Stimulated activated CD8-positive, alpha-beta memory T cell treated with anti-CD3 and anti-CD28 coated beads, Interleukin-2, amount 100 ng/mL, for 1 hour (primary cell): ENCODE measurements at places on chromosomes 4 and X.

DNA sequence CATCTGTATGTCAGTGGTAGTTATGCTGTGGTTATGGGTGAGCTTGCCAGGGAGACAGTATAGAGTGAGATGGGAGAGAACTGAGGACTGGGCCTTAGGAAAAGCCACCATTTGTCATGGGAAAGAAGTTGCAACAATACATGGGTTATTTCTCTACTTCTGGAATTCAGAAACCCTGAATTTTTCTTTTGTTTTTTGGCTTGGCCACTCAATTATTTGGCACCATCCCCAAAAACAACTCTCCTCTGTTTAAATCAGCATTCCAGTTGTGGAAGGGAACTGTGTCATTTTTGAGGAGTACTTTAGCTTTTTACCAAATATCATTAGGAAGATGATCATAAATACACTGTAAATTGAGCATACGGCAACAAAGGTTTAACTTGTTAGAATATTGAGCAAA lies 41.1 kb upstream of the ACSL4 start:
- DNase-seq = no peak

DNA sequence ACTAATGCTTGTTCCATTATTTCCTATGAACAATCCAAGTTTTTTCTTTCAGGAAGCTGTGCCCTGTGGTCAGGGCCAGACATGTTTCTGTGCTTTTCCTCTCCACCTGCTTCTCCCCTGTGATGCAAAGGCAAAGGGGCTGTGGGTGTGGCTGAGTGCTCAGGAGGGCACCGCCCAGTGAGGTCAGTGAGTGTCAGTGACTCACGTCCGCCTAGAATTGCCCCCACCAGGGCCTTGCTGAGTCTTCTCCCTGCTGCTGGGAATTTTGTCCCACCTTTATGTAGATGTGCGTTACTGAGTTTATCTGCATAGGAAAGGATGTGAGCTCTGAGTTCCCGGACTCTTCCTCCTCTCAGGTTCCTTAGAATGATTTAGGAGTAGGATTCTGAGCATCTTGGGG lies 283.2 kb downstream of the DCHS2 start:
- no peak for DNase-seq

DNA sequence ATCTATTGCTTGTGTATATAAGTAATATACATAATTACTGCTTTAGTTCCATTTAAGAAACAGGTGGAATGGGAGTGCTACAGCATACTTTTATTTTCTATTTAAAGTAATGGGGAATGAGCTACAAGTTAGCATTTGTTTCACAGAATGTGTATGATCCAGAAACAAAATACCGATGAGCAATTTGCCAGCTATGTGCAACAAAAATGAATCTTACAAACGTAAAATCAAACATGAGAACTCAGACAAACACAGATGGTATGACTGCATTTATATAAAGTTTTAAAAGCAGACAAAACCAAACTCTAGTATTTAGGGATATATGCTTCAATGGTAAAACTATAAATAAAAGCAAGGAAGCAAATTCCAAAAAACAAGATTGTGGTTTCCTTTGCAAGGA lies 141.7 kb downstream of the PAPSS1 start:
- no peak for DNase-seq

DNA sequence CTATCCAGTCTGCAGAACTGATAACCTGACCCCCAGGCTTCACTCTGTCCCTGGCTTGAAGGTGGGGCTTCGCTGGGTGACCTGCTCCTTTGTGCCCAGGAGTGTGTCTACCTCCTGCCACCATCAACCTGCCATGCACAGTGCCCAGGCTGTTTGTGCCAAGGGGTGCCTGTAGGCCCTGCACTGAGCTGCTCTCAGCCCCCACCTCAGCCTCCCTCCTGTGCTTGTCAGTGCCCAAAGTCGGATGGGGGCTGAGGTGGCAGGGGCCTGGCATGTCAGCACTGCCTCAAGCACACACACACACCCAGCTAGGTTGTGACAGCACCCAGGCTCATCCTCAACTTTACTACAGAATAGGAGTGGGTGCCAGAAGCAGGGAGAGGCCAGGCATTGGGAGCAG lies 23.5 kb downstream of the SPCS3 start:
- no peak for DNase-seq

GRCh38 chr4:1373892-1374705 lies 27.1 kb downstream of the UVSSA start:
- no peak for DNase-seq

DNA sequence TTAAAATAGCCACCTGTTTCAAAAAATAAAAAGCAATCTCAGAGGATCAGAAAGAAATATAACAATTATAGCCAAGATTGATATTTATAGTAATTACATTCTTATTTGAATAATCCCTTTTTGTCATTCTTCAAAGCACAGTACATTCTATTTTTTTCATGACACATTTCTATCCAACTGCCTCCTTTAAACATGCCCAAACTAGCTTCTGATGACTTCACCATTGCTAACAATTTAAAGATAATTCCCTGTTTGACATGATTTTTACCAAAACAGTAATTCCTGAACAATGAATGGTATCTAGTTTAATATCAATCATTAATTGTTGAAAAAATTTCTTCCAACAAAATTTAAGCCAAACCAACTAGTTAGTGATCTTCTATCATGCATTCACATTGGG lies 172.4 kb downstream of the SNCA start:
- no peak for DNase-seq

DNA sequence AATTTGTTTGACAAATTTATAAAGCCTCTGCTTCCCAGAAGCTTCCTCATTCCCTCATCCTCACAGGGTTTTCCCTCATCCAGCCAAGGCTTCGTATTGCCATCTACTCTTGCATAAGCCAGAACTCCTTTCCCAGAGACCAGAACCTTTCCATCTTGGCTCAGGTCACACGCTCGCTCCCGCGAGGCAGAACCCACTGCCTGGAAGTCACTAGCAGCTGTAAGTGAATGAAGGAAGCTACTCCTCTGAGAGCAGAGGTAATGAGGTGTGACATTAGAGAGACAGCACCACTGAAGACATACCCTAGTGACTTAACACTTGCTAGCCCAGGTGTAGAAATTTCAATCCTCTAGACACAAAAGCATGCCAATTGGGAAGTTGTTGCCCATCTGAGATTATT lies 52.5 kb downstream of the LHFPL1 start:
- DNase-seq = no peak

DNA sequence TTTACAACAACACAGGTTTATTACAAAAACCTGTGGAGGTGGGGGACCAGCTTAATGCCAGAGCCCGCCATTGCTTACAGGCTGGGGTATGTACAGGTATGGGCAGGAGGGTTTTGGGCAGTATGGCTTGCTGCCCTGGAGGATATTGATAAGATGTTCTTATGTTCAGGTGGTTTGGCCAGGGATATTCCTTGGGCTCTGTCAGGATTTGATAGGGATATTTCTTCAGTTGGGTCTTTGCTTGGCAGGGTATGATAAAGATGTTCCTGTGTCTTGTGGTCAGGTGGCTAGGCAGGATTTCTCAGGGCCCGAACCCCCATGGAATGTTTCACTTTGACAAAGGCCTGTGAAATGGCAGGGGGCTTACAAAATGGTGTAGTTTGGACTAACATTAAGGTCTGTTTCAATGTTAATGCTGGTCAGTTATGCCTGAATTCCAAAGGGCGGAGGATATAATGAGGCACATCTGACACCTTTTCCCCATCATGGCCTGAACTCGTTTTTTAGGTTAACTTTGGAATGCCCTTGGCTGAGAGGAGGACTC lies 3.1 kb downstream of the MGST2 start:
- DNase-seq = no peak

- no peak for DNase-seq
These were observed 17.4 kb downstream of the GALNT7 start for GRCh38 chr4:173185847-173186510.

- no peak for DNase-seq
These were observed 171.0 kb downstream of the RAPGEF2 start for GRCh38 chr4:159273841-159274240.

- DNase-seq = no peak
These were observed 11.0 kb upstream of the IL3RA start for GRCh38 chrX:1325515-1326116.

- DNase-seq = no peak
These were observed 128.7 kb downstream of the AKAP4 start for GRCh38 chrX:50072110-50072509.

- no peak for DNase-seq
These were observed 17.3 kb downstream of the TSC22D3 start for GRCh38 chrX:107758231-107758766.

DNA sequence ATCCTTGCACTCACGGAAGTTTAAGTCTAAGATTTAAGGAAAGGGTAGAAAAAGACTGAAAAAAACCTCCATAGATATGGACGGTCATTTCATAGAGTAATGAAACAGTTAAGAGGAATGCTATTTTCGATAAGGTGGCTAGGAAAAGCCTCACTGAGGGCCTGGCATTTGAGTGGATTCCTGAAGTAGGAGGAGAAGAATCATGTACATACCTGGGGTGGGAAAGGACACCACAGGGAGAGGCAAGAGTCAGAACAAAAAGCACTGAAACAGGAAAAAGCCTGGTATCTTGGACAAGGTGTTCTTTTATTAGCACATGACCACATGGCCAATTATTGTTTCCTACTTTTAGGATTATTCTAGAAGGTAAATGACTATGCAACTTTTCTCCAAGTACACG lies 547.2 kb upstream of the DIPK2B start:
- no peak for DNase-seq
